ENCODE measurements at places on chromosomes 1 and 21. TPM values are rescaled to one million over a fixed set of nuclear protein-coding genes. Genes with fewer than 3 reads are reported as not detected.

Gene CDK18
- total RNA-seq, result 10.7 TPM

Gene OPTC
- not detected for total RNA-seq

Gene CFAP141
- not detected for total RNA-seq

Gene LCE1D
- not detected for total RNA-seq

Gene EDN2
- not detected for total RNA-seq

Gene DNAJC28
- 2.1 TPM for total RNA-seq

DNA sequence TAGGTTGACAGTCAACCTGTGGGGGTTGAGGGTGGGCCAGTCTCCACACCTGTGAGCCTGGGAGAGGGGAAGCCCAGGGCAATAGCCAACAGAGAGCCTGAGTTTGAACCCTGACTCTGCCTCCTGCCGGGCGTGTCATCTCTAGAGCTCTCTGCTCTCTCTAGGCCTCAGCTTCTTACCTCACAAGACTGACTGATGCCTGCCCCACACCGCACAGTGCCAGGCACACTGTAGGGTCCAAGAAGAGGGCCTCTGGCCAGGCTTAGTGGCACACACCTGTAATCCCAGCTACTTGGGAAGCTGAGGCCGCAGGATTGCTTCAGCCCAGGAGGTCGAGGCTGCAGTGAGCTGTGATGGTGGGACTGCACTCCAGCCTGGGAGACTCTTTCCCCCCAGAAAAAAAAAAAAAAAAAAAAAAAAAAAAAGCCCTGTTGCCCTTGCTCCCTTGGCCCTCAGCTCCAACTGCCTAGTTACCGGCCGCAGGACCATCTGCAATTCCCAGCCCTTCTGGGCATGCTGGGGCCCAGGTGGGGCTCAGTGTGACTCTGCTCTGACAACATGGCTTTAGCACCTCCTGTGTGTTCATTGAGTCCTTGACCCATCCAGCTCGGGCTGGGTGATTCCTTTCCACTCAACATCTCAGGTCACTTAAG, 25.1 kb downstream of the GRHL3 start:
- no peaks in the 10 kb centered on the region for H3K4me1 ChIP-seq
- no peak overlapping the region for H3K27ac ChIP-seq
- DNase-seq, result no peak
- no peaks in the 10 kb centered on the region for H3K27me3 ChIP-seq

- no peaks in the 10 kb centered on the region for H3K36me3 ChIP-seq
- no peaks in the 10 kb centered on the region for H3K27me3 ChIP-seq
- H3K4me3 ChIP-seq, result no peak overlapping the region
- no peak overlapping the region for H3K27ac ChIP-seq
Observed at GRCh38 chr1:222974496-222974895, 159.7 kb downstream of the DISP1 start.

DNA sequence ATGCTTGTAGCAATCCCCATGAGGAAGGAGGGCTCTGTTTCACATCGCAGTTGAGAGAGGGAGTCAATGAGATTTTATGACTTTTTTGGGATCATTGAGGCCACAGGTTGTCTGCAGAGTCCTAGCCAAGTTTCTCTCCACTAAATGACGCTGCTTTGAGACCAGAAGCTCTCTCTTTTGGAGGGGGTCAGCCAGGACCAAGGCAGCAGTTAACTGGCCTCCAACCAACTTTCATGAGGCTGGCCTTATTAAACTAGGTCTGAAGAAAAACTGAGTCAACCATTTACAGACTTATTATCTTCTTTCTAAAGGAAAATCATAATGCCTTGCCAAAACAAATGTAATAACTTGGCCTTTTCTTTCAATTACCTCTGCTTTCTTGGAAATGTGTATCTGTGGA, 8.6 kb downstream of the WLS start:
- peak overlapping the region; percentile 66 for H3K27ac ChIP-seq
- H3K4me3 ChIP-seq, result no peak overlapping the region
- no peak for DNase-seq

GRCh38 chr1:32474954-32475353, 10.1 kb downstream of the ZBTB8B start:
- H3K36me3 ChIP-seq, result no peaks in the 10 kb centered on the region
- H3K27me3 ChIP-seq, result peaks cover 13% of the 10 kb centered on the region
- no peak for DNase-seq
- H3K27ac ChIP-seq, result no peak overlapping the region
- H3K4me3 ChIP-seq, result no peak overlapping the region

GRCh38 chr1:6170742-6171201, 9.3 kb downstream of the CHD5 start:
- peaks cover 7% of the 10 kb centered on the region for H3K4me1 ChIP-seq
- H3K4me3 ChIP-seq, result no peak overlapping the region
- H3K36me3 ChIP-seq, result no peaks in the 10 kb centered on the region
- no peaks in the 10 kb centered on the region for H3K27me3 ChIP-seq

- H3K4me1 ChIP-seq, result no peaks in the 10 kb centered on the region
- no peak overlapping the region for H3K4me3 ChIP-seq
- H3K27ac ChIP-seq, result no peak overlapping the region
- H3K27me3 ChIP-seq, result no peaks in the 10 kb centered on the region
- no peak for DNase-seq
Observed at GRCh38 chr1:245411245-245412036, 256.7 kb downstream of the KIF26B start.

GRCh38 chr1:182392050-182393028, 749 bp upstream of the GLUL start:
- peaks cover 24% of the 10 kb centered on the region for H3K36me3 ChIP-seq
- peak; percentile 94 for DNase-seq
- H3K4me1 ChIP-seq, result peaks cover 55% of the 10 kb centered on the region
- peak overlapping the region; percentile 96 for H3K4me3 ChIP-seq
- H3K27me3 ChIP-seq, result peaks cover 4% of the 10 kb centered on the region

DNA sequence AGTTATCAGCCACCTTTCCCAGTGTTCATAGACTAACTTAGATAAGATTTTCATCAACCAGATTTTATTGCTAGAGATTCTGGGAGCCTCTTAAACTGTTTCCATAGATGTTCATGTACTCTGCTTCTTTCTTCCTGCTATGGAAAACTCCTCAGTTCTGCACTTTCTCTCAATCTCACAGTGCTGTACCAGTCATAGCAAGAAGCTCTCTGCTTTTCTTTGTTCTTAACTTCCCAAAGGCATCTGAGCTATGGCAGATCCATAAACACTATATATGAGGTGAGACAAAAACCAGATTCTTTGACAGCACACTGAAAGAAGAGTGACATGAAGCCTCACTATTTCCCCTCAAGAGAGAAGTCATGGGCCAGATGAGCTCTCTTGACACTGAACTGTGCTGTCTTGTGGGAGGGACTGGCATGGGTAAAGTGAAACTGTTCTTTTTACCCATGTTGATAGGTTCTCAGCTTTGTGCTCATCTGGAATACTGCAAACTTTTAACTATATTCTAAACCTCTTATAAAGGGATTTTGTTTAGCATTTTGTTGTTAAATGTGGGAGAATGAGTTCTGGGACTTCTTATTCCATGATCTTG, 64.2 kb upstream of the LYPLAL1 start:
- H3K4me3 ChIP-seq, result no peak overlapping the region
- H3K36me3 ChIP-seq, result no peaks in the 10 kb centered on the region
- H3K27me3 ChIP-seq, result no peaks in the 10 kb centered on the region

- no peaks in the 10 kb centered on the region for H3K27me3 ChIP-seq
- no peaks in the 10 kb centered on the region for H3K4me1 ChIP-seq
- H3K36me3 ChIP-seq, result no peaks in the 10 kb centered on the region
- H3K4me3 ChIP-seq, result no peak overlapping the region
- no peak for DNase-seq
- no peak overlapping the region for H3K27ac ChIP-seq
Observed at GRCh38 chr1:70874063-70874462, 173.6 kb downstream of the PTGER3 start.

DNA sequence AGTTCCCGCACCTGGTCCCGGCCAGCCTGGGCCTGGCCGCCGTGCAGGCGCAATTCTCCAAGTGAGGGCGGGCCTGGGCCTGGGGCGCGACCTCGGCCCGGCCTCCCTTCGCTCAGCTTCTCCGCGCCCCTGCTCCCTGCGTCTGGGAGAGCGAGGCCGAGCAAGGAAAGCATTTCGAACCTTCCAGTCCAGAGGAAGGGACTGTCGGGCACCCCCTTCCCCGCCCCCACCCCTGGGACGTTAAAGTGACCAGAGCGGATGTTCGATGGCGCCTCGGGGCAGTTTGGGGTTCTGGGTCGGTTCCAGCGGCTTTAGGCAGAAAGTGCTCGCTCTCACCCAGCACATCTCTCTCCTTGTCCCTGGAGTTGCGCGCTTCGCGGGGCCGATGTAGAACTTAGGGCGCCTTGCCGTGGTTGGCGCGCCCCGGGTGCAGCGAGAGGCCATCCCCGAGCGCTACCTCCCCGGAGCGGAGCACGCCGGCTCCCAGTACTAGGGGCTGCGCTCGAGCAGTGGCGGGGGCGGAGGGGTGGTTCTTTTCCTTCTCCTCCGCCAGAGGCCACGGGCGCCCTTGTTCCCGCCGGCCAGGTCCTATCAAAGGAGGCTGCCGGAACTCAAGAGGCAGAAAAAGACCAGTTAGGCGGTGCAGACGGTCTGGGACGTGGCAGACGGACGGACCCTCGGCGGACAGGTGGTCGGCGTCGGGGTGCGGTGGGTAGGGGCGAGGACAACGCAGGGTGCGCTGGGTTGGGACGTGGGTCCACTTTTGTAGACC, 1.2 kb downstream of the OLIG1 start:
- peaks cover 63% of the 10 kb centered on the region for H3K27me3 ChIP-seq
- peaks cover 17% of the 10 kb centered on the region for H3K4me1 ChIP-seq
- no peak for DNase-seq

GRCh38 chr1:30648408-30649000, 74.9 kb downstream of the MATN1 start:
- no peaks in the 10 kb centered on the region for H3K4me1 ChIP-seq
- H3K36me3 ChIP-seq, result no peaks in the 10 kb centered on the region
- H3K4me3 ChIP-seq, result no peak overlapping the region
- H3K27ac ChIP-seq, result no peak overlapping the region
- no peak for DNase-seq

- no peak overlapping the region for H3K27ac ChIP-seq
- H3K27me3 ChIP-seq, result no peaks in the 10 kb centered on the region
- H3K4me1 ChIP-seq, result no peaks in the 10 kb centered on the region
- DNase-seq, result no peak
Observed at GRCh38 chr1:236576004-236576403, 28.3 kb downstream of the HEATR1 start.

DNA sequence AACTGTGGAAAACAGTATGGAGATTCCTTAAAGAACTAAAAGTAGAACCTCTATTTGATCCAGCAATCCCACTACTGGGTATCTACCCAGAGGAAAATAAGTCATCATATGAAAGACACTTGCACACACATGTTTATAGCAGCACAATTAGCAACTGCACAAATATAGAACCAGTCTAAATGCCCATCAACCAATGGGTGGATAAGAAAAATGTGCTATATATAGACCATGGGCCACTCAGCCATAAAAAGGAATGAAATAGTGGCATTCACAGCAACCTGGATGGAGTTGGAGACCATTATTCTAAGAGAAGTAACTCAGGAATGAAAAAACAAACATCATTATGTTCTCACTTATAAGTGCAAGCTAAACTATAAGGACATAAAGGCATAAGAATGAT, 105.0 kb upstream of the PGBD5 start:
- no peak overlapping the region for H3K4me3 ChIP-seq
- H3K27me3 ChIP-seq, result peaks cover 13% of the 10 kb centered on the region
- H3K36me3 ChIP-seq, result no peaks in the 10 kb centered on the region
- no peaks in the 10 kb centered on the region for H3K4me1 ChIP-seq
- H3K27ac ChIP-seq, result no peak overlapping the region

- no peaks in the 10 kb centered on the region for H3K36me3 ChIP-seq
- H3K27ac ChIP-seq, result peak overlapping the region; percentile 53
- no peak for DNase-seq
Observed at GRCh38 chr1:63323865-63324778, 1.8 kb downstream of the FOXD3 start.

- DNase-seq, result no peak
- peak overlapping the region; percentile 62 for H3K4me3 ChIP-seq
- no peaks in the 10 kb centered on the region for H3K36me3 ChIP-seq
- H3K4me1 ChIP-seq, result no peaks in the 10 kb centered on the region
- H3K27ac ChIP-seq, result peak overlapping the region; percentile 52
Observed at GRCh38 chr1:247639381-247639981, 34.1 kb downstream of the OR2G3 start.

GRCh38 chr1:244695937-244696336, 43.0 kb downstream of the DESI2 start:
- H3K27me3 ChIP-seq, result no peaks in the 10 kb centered on the region
- no peak overlapping the region for H3K4me3 ChIP-seq
- DNase-seq, result no peak

DNA sequence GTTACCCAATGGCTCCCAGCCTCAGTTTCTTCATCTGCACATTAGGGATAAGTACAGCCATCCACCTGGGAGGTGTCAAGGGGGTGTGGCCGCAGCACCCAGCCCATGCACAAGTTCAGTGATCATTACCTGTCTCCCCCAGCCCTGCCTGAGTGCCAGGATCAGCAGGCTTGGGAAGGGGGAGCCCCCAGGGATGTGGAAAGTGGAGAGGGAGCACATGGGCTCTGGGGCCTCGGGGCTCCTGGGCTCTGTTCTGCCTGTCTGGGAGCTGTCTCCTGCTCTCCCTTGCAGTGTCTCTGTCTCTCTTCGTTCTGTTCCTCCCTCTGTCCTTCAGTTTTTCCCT, 10.8 kb upstream of the PADI1 start:
- no peaks in the 10 kb centered on the region for H3K4me1 ChIP-seq
- H3K4me3 ChIP-seq, result no peak overlapping the region
- no peak overlapping the region for H3K27ac ChIP-seq
